ENCODE measurements at places on chromosomes 7 and 10. TPM values are rescaled to one million over a fixed set of nuclear protein-coding genes. Genes with fewer than 3 reads are reported as not detected.

MACC1 gene
- 0.03 TPM for polyA plus RNA-seq

SND1 gene
- polyA plus RNA-seq = 128 TPM

PKD2L1 gene
- polyA plus RNA-seq = not detected

CABCOCO1 gene
- polyA plus RNA-seq = 1.2 TPM

DBF4 gene
- 15.5 TPM for polyA plus RNA-seq

PRPS1L1 gene
- polyA plus RNA-seq = not detected

SPDYE6 gene
- polyA plus RNA-seq = not detected

FAM200A gene
- polyA plus RNA-seq = 8.2 TPM

FGL2 gene
- polyA plus RNA-seq = 1.6 TPM

DNA sequence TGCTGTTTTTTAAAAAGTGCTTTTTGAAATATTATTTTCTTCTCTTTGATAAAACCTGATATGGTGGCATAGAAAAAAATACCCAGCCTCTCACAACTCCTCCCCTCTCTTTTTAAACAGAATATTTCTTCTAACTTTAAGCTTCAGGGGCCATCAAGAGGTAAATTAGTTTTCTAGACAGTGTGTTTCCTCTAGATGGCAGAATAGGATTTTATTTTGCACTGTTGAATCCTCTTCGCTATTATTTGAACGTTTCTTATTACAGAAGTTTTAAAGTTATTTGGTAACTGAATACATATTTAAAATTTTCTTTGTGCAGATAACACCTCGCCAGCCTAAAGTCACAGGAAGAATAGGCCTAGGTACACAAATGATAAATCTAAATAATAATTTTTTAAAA is 30.3 kb downstream of the ARL5B start:
- DNase-seq = peak; percentile 65

DNA sequence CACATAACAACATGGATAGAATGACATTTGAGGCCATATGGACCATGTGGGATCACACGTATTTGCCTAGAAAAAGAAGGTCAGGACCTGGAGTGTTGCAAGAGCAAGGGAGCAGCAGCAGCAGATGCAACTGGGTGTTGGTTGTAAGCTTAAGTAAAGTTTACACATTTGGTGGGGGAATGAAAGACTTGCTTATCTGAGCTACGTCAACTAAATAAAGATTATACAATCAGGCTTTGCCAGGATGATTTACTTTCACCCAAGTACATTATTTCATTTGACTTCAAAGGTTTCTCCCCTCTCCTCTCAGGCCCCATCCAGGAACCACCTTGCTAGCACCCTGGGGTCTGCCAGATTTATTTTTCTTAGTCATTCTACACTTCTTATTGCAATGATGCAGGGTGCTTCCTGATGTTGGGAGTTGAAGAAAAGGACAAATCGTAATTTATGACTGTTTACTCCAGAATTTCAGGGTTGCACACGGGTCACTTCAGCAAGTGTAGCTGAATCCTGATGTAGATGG is 591.9 kb upstream of the IGFBP3 start:
- no peak for DNase-seq

GRCh38 chr10:78925800-78926319 is 142.9 kb upstream of the ZMIZ1 start:
- DNase-seq = peak; percentile 97

DNA sequence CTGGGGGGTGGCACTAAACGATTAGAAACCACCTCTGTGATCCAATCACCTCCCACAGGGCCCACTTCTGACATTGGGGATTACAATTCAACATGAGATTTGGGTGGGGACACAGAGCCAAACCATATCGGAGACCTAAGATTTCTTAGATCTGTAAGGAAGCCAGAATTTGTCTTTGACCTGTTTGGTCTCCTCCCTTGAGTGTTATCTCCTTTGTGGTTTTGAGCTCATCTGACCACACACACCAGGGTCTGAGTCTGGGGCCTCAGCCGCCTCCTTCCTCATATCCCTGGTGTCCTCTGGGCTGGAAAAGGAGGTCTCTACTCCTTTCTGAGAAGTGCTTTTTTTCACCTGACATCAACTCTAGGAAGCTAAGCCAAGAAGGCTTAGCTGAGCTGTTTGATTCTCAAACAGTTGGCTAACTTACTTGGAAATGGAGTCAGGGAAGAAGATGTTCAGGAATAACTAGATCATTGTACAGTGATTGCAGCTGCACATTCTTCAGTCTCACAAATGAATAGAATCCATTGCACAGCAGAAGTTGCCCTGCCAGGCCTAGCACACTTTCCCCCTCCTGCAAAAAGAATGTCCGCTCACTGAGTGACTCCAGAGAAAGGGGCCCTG is 167.4 kb downstream of the ARHGAP21 start:
- no peak for DNase-seq

GRCh38 chr7:128075242-128076095 is 44.2 kb upstream of the LRRC4 start:
- DNase-seq = no peak

- DNase-seq = peak; percentile 83
Measured at GRCh38 chr10:74145133-74145532, 5.5 kb downstream of the AP3M1 start.

GRCh38 chr7:101162551-101163278 is 2.7 kb downstream of the VGF start:
- DNase-seq = peak; percentile 80

- DNase-seq = peak; percentile 42
Measured at GRCh38 chr7:129493555-129493954, 8.8 kb upstream of the SMKR1 start.

DNA sequence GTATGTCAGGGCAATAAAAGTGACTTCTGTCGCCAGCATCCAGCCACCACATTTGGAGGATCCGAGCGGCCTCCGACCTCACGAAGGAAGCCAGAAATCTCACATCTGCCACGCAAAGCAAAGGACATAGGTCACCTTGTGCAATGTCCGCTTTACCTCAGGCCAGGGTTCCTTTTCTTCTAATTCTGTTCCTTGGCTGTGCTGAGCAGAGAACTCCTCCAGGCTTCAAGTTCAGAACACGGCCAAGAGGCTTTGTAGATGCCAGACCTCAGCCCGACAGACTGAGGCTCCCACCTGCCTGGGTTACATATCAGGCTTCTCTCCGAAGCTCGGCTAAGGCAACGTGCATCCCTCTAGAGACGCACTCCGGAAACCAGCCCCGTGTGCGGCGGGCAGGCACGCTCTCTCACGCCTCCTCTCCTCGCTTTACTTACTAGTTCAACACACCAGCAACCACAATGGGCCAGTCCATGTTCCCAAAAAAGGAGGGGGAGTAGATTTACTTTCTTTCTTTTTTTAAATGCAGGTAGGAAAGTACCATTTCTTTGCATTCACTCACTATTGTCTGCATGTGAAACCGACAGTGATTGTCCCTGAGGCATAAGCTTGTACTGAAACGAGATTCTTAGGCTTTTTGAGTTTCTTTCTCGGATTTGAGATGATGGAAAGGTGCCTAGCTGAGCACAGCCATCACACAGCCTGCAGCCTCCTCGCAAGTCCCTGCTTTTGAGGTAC is 122.4 kb upstream of the AFAP1L2 start:
- DNase-seq = peak; percentile 66

DNA sequence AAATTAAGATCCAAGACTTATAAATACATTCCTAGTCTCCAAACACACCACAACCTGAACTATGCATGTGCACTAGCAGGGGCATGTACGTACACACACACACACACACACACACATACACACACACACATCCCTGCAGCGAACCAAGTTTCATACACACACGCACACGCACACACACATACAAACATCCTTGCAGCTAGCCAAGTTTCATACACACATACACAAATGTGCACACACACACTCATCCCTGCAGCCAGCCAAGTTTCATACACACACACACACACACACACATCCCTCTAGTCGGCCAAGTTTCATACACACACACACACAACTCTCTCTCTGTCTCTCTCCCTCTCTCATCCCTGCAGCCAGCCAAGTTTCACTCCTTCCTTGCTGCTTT is 82.7 kb upstream of the WIPF3 start:
- peak; percentile 11 for DNase-seq

GRCh38 chr7:138954545-138955475 is 26.4 kb downstream of the KIAA1549 start:
- no peak for DNase-seq

GRCh38 chr10:987620-987869 is 689 bp upstream of the GTPBP4 start:
- DNase-seq = no peak

DNA sequence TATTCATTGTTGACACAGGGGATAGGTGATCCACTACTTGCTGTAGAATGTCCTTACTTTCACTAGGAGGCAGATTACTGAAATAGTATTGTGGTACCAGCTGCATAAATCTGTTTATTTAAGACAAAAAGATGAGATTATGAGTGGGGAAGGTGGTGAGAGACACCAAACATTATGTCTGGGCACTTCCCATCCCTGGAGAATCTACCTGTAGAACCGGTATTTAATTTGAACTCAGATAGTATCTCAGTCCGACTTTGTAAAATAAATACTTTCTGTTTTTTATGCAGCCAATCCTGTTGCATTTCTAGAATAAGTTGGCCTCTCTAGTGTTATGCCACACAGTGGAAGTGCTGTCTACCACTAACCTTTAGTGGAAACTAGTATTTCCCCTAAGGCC is 13.4 kb downstream of the BCCIP start:
- no peak for DNase-seq

- DNase-seq = no peak
Measured at GRCh38 chr7:2272031-2272430, 30.0 kb downstream of the NUDT1 start.

DNA sequence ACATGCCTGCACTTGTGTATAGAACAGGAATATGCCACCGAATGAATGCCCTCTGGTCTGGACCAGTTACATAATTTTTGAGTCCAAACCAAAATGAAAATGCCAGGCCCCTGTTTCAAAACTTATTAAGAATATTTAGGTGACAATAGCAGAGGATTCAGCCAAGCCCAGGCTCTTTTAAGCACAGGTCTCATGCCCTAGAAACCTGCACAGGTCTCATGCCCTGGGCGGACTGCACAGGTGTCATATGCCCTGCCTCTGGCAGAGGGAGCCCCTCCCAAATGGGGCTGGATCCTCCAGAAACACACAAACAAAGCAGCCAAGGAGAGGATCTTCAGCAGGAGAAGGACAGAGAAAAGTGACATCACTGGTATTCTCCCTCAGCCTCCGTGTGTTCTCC is 605.4 kb upstream of the NRP1 start:
- DNase-seq = no peak

DNA sequence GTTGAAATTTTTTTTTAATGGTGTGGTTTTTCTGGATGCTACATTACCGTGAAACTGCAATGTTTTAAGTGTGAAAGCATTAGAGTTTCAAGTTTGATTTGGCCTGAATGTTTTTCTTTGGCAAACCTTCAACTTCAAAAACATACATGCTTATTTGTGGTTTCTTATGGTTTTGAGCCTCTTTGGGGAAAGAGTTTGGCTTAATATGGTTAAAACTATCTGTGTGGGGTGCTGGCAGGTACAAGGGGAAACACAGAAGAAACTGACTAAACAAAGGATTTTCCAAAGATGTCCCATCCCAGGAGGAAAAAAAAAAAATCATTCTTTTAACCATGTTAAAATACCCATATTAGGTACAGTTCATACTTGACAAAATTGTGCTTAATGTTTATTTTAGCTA is 121.1 kb downstream of the HGF start:
- DNase-seq = no peak

DNA sequence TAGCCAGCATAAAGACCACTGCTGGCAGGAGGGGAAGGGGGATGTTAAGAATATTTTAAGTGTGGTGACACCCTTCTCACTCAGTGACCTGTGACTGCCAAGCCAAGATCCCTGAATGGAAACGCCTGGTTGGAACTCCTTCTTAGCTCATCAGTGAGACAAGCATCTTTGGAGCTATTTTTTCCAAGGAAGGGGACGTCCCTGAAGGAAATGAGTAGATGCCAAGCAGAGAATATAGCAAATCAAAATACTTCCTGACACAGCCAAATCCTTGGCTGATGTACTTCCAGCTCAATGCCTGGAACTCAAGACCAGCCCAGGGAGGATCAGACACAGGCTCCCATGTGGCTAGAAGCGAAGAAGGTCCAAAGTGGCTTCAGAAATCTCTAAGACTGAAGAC is 82.2 kb downstream of the SORBS1 start:
- DNase-seq = peak; percentile 40

DNA sequence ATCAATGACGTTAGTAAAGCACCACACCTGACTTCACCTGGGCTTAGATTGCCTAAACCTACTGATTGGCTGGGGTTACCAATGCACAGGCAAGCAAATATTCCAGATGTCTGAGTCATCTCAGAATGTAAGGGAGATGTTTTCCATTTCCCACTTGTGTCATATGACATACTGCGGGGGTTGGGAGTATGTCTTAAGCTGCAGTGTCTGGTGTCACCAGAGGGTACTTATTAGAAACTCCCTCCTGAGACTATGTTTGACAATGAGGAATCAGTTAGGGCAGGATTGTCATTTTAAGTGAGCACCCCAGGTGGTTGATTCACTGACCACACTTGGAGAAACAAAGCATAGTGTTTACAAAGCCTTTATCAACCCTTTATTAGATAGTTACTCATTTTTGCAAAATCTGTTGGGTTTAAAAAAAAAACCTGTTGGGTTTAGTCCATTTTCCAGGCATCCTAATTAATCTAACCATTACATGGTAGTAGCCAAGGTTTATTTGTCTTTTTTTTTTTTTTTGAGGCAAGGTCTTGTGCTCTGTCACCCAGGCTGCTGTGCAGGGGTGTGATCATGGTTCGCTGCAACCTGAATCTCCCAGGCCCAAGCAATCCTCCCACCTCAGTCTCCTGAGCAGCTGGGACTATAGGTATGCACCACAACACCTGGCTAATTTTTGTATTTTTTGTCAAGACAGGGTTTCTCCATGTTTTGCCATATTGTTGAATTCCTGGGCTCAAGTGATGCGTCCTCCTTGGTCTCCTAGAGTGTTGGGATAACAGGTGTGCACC is 72.5 kb downstream of the CDK6 start:
- peak; percentile 78 for DNase-seq

DNA sequence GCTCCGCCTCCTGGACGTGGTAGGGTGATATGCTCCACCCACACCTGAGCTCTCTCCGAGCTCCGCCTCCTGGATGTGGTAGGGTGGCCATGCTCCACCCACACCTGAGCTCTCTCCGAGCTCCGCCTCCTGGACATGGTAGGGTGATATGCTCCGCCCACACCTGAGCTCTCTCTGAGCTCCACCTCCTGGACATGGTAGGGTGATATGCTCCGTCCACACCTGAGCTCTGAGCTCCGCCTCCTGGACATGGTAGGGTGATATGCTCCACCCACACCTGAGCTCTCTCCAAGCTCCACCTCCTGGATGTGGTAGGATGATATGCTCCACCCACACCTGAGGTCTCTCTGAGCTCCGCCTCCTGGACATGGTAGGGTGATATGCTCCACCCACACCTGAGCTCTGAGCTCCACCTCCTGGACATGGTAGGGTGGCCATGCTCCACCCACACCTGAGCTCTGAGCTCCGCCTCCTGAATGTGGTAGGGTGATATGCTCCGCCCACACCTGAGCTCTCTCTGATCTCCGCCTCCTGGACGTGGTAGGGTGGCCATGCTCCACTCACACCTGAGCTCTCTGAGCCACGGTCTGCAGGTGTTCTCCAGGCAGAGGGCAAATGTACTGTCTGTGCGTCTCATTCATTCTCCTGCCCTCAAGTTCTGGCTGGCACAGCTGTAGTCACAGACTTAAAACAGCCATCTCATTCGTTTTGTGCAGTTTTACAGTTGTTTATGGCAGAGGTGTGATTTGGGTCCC is 252.4 kb downstream of the DIP2C start:
- DNase-seq = no peak

Data from GM23248 (cell line).